ENCODE measurements at places on chromosomes 5 and 9. TPM values are rescaled to one million over a fixed set of nuclear protein-coding genes. Genes with fewer than 3 reads are reported as not detected.

Gene CDH9
- polyA plus RNA-seq: 9.0 TPM

Gene PTGER4
- 10.7 TPM for polyA plus RNA-seq

Gene SIT1
- 0.27 TPM for polyA plus RNA-seq

DNA sequence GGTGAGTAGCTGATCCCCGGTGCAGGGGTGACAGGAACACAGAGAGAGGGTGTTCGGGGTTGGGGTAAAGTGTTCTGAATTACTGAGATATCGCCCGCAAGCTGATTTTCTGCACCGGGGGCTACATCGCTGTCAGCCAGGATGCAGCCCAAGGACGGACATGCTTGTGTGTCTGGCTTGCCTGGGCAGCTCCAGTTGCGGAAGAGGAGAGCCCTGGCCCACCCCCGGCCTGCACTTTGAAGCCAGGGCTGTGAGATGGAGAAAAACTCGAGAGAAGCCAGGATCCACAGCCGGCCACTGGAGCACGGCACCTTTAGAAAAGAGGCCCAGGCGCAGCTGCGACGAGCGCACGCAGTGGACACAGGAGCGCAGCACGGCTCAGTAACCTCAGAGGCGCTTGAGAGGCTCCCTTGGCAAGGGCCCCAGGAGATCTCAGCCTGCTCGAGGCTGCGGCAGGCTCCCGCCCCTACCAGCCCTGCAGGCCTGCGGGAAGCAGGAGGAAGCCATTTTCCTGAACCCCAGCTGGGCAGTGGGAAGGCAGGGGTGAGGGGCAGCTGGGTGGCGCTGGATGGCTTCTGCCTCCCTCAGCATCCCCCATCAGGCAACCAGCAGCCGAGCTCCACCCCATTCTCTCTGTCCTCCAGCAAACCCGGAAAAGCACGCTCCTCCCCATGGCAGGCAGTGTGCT is 59.2 kb downstream of the C9orf50 start:
- no peak for DNase-seq

GRCh38 chr9:125750627-125751011 is 3.4 kb downstream of the PBX3 start:
- no peak for DNase-seq

GRCh38 chr9:37512437-37512836 is 26.7 kb downstream of the POLR1E start:
- DNase-seq: no peak

GRCh38 chr5:7825630-7826029 is 25.3 kb downstream of the CFAP90 start:
- no peak for DNase-seq

GRCh38 chr9:131692612-131693562 is 47.0 kb downstream of the RAPGEF1 start:
- DNase-seq: no peak

DNA sequence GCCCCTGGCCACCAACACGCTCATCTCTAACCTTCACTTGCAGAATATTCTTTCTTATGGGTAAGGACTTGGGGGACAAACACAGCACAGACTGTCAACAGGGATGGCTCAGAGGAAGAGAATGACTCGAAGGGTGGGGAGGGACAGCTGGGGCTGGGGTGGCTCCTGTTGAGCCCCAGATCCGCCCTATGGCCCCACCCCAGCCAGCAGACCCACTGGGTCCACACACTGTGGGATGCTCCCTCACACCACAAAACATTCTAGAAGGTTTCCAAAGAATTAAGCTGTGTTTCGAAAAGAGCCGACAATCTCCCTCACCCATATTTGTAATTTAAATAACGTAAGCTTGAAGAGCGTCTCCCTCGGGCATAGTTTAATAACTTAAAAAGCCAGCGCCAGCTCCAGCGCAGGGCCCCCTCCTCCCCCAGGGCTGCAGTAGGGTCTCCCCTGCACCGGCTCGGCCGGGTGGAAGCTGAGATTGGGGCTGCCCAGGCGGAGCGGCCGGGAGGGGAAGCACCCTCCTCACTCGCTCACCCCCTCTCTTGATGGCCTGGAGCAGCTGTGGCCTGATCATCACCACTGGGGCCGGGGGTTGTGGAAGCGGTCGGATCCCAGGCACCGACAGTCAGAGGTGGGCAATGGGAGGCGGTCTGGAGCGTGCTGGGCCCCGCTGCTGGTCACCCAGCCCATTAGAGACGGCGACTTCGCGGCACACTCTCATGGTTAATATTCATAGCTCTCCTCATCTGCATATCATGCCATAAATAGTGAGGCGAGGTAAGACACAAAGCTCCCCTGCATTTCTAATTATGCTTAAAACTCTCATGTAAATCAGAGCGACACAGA is 37.6 kb downstream of the NACC2 start:
- no peak for DNase-seq

DNA sequence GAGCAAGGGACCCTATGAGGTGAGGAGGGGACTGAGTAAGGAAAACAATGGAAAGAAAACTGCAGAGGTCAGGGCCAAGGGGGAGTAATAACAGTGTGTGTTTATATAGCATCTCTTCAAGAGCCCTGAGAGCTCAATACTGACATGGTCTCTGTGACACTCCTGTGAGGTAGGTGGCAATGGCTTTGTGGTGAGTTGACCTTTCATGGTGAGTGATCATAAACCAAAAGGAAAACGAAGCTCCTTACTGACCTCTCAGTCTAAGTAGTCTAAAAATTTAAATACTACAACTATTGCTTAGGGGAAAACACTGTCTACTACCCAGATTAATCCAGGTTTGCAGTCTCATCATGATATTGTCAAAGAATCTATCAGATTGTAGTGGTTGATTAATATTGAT is 130.9 kb downstream of the SNCAIP start:
- no peak for DNase-seq

- DNase-seq: no peak
Observed at GRCh38 chr5:9785751-9786150, 155.6 kb upstream of the TAS2R1 start.

DNA sequence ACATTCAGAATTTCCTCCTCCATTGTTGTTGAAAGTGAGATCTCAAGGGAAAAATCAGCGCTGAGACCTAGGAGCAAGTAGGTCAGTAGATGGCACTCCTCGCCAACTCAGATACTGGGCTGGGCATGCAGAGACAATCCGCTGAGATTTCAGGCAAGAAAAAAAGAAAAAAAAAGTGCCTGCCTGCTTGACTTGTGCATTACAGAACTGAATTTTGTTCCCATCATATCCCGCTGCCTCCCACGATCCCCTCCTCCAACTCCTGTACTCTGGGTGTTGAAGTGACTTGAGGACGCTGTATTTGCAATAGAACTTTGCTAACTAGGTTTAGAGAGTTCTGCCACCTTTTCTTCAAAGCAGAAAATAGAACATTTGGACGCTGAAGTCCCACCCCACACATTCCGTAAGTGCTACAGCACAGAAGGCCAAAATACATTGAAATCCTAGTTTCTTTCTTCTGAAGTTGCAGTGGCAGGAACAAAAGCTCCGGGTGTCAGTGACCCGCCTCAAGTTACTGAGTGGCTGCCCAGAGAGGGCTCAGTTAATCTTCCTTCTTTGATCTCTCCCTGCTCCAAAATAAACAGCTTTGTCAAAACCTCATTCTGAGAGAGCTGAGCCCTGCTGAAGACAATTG is 265.8 kb downstream of the MLLT3 start:
- peak; percentile 69 for DNase-seq

GRCh38 chr9:113427629-113428028 is 17.1 kb downstream of the C9orf43 start:
- no peak for DNase-seq

Data from renal cortex interstitium (tissue), 15 donors.